CD4-positive, alpha-beta memory T cell (primary cell): ENCODE measurements at places on chromosomes 12 and 14. TPM values are rescaled to one million over a fixed set of nuclear protein-coding genes. Genes with fewer than 3 reads are reported as not detected.
A peak's percentile ranks its signal among the peaks of the same experiment; 100 is the strongest.

DNA sequence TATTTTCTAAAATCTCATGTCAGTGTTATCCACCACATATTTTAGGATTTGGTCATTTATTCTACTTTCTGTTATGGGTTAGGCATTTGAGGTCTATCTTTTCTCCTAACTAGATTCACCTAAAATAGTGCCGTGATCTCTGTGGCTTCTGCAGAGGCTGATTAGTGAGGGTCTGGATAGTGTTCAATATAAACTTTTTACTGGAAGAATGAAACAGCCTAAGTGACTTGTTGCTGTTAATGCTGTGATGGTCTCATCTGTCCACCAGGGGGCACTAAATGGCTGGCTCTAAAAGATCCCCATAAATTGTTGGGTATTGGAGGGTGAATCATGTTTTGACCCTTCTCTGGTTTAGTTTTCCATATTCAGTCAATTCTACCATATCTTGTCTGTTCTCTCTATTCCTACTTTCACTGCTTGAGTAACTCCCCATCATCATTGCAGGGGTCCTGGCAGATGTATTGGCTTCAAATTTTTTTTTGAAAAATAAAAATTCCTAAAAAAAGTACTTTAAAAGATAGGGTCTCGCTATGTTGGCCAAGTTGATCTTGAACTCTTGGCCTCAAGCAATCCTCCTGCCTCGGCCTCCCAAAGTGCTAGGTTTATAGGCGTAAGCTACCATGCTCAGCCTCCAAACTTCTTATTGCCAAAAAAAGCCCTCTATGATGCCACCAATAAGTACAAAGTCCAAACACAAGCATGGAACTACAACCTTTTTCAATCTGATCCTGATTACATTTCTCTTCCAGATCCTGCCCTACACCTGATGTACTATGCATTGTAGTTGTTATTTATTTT, 6.9 kb downstream of the PABPN1 start:
- H3K4me3 ChIP-seq: no peak overlapping the region
- peak; percentile 58 for DNase-seq
- no peaks in the 10 kb centered on the region for H3K27me3 ChIP-seq
- H3K36me3 ChIP-seq: peaks cover 18% of the 10 kb centered on the region

- no peak for DNase-seq
- no peaks in the 10 kb centered on the region for H3K27me3 ChIP-seq
- peaks cover 6% of the 10 kb centered on the region for H3K4me1 ChIP-seq
- H3K27ac ChIP-seq: no peak overlapping the region
- no peak overlapping the region for H3K4me3 ChIP-seq
Observed at GRCh38 chr12:108850854-108851573, 6.4 kb downstream of the SSH1 start.

MANSC4 gene
- 0.32 TPM for polyA plus RNA-seq

- H3K27ac ChIP-seq: no peak overlapping the region
- DNase-seq: no peak
- H3K4me1 ChIP-seq: no peaks in the 10 kb centered on the region
- H3K4me3 ChIP-seq: no peak overlapping the region
Observed at GRCh38 chr14:35384455-35385041, 20.0 kb downstream of the NFKBIA start.

GRCh38 chr14:99125616-99126431, 146.2 kb downstream of the BCL11B start:
- H3K4me3 ChIP-seq: no peak overlapping the region
- H3K27me3 ChIP-seq: no peaks in the 10 kb centered on the region
- H3K36me3 ChIP-seq: no peaks in the 10 kb centered on the region
- H3K27ac ChIP-seq: no peak overlapping the region
- DNase-seq: no peak

NEMF gene
- polyA plus RNA-seq: 51.6 TPM
